Epithelial cell of proximal tubule (primary cell): ENCODE measurements at places on chromosomes 6 and 20. TPM values are rescaled to one million over a fixed set of nuclear protein-coding genes. Genes with fewer than 3 reads are reported as not detected.

SSTR4 gene
- total RNA-seq, result not detected in 2 replicates

SLC22A7 gene
- total RNA-seq, result not detected in 2 replicates

TRAM2 gene
- 16.3 and 19.2 TPM in 2 replicates for total RNA-seq

ARFGEF3 gene
- 7.8 and 9.5 TPM in 2 replicates for total RNA-seq

LST1 gene
- total RNA-seq, result not detected in 2 replicates

PRICKLE4 gene
- total RNA-seq, result 2.2 TPM in 1 of 2 replicates, not detected in the other

GGTLC1 gene
- not detected in 2 replicates for total RNA-seq

PHACTR1 gene
- 0.98 and 2.3 TPM in 2 replicates for total RNA-seq

SLCO4A1 gene
- total RNA-seq, result 48.3 and 57.3 TPM in 2 replicates

POM121L2 gene
- not detected in 2 replicates for total RNA-seq

BTN3A1 gene
- total RNA-seq, result 5.4 and 7.2 TPM in 2 replicates

TREM1 gene
- total RNA-seq, result 2.0 TPM in 1 of 2 replicates, not detected in the other

DEFB124 gene
- not detected in 2 replicates for total RNA-seq

ROS1 gene
- not detected in 2 replicates for total RNA-seq

CASP8AP2 gene
- 8.2 and 12.5 TPM in 2 replicates for total RNA-seq
